ENCODE measurements at places on chromosomes 7 and 10.

DNA sequence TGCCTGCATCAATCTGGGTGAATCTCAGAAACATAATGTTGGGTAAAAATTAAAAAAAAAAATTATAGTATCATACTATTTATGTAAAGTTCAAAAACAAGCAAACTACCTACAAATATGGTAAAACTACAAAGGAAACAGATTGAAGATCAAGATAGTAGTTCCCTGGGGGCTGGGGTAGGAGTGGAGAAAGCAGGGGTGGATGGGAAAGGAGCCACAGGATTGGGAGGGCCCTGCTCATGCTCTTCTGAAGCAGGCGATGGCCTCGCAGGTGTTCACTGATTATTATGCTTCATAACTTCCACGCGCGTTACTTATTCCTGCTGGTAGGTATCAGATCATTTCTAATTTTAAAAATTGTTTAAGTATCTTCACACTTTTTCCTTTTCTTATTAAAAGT is 96.0 kb upstream of the GATA3 start:
- DNase-seq: no peak

DNA sequence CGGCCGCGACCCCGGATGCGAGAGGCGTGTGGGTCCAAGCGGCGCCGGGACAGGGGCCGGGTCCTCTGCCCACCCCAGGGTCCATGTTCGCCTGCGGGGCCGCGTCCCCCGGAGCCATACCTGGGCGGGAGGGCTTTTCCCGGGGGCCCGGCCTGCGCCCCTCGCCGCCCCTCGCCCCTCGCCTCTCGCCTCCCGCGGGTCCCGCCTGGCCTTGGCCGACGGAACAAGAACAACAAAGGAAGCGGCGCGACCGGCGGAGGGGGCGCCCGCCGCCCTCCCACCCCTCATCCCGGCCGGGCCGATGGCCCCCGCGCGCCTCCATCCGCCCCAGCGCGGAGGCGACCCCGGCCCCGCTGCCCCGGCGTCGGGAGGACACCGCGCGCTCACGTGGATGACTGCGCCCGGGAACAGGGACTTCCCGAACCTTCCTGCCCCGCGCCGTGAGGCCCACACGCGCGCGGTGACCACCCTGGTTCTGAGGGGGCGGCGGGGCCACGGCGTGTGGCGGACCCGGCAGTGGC is 348.2 kb downstream of the DNAJB6 start:
- no peak for DNase-seq

- DNase-seq: no peak
These were observed 304.6 kb downstream of the KLF6 start for GRCh38 chr10:3480281-3480989.

GRCh38 chr7:74010407-74010806 is 17.6 kb upstream of the ELN start:
- DNase-seq: no peak

- DNase-seq: peak; percentile 13
These were observed 142.1 kb downstream of the PHTF2 start for GRCh38 chr7:77940647-77941046.

DNA sequence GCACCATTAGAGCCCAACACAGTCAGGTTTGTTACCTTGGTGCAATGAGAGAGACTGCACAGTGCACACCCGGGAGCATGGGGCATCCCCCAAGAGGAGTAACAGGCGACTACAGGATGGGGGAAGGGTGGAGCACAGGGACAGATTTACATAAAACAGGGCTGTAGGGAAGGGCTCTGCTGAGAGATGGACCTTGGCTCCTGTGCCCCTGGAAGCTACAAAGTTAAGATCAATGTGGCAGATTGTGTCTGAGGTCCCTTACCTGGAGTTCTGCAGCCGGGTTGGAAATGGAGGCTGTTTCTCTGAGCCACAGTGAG is 13.7 kb upstream of the SLC18A3 start:
- DNase-seq: no peak
